Uterus (tissue), 4 donors: ENCODE measurements at places on chromosomes 3 and 15. TPM values are rescaled to one million over a fixed set of nuclear protein-coding genes. Genes with fewer than 3 reads are reported as not detected.
A peak's percentile ranks its signal among the peaks of the same experiment; 100 is the strongest.

DNA sequence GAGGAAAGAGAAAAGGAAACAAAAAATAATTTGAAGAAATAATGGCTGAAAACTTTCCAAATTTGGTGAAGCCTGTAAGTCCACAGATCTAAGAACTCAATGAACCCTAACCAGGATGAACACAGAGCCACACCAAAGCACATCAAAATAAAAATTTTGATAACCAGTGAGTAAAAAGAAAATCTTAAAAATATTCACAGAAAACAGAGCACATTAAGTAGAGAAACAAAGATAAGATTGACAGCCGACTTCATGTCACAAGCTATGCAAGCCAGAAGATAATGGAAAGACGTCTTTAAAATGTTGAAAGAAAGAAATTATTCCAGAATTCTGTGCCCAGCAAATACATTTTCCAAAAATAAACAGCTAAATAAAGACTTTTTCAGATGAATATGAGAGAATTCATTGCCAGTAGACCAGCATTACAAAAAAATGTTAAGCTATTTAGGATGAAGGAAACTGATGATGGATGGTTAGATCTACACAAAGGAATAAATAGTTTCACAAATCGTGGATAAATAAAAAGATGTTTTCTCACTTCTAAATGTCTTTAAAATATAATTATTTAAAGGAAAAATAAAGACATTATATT is 140.2 kb upstream of the SKOR1 start:
- no peak overlapping the region for H3K4me3 ChIP-seq
- no peaks in the 10 kb centered on the region for H3K27me3 ChIP-seq
- no peak for DNase-seq
- H3K36me3 ChIP-seq = no peaks in the 10 kb centered on the region
- no peak overlapping the region for H3K27ac ChIP-seq

DNA sequence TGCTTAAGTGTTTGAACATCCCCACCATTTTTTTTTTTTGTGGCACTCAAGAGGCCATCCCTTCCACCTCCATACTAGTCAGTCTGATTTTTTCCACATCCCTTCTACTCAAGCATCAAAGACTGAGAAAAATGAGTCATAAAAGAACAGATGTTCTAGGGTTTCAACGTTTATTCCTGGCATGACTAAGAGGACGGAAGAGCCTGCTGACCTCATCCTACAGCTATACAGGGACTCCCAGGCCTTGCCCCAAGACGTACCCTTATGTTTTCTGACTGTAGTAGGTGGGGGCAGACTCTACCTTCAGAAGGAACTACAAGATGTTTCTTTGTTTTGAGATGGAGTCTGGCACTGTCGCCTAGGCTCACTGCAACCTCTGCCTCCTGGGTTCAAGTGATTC is 3.3 kb upstream of the ITPKA start:
- H3K27ac ChIP-seq = no peak overlapping the region
- H3K27me3 ChIP-seq = no peaks in the 10 kb centered on the region
- H3K4me3 ChIP-seq = no peak overlapping the region
- no peaks in the 10 kb centered on the region for H3K36me3 ChIP-seq
- DNase-seq = no peak

The IGSF10 gene
- 14.9 TPM for total RNA-seq

The PPCDC gene
- 1.2 TPM for total RNA-seq

DNA sequence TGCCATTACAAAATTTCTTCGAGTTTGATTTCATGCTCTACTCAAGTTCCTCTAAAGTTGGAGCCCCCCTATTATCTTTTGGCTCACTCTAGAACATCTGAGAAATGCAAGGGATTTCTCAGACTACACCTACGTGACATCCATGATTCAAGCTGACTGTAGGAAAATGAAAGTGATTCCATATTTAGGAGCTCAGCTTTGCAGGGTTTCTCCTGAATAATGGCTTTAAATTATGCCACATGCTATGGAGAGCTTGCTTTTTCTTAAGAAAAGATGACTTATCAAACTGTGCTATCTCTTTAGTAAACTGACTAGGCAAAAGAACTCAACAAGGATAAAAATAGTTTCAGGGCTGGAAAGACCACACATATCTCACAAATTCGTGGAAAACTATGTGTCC is 292.1 kb downstream of the LSAMP start:
- H3K27ac ChIP-seq = no peak overlapping the region
- DNase-seq = no peak
- H3K27me3 ChIP-seq = no peaks in the 10 kb centered on the region
- H3K4me3 ChIP-seq = no peak overlapping the region

- no peak overlapping the region for H3K4me3 ChIP-seq
- no peaks in the 10 kb centered on the region for H3K36me3 ChIP-seq
- no peaks in the 10 kb centered on the region for H3K27me3 ChIP-seq
- no peaks in the 10 kb centered on the region for H3K4me1 ChIP-seq
Measured at GRCh38 chr3:94294806-94295205, 231.9 kb downstream of the NSUN3 start.

DNA sequence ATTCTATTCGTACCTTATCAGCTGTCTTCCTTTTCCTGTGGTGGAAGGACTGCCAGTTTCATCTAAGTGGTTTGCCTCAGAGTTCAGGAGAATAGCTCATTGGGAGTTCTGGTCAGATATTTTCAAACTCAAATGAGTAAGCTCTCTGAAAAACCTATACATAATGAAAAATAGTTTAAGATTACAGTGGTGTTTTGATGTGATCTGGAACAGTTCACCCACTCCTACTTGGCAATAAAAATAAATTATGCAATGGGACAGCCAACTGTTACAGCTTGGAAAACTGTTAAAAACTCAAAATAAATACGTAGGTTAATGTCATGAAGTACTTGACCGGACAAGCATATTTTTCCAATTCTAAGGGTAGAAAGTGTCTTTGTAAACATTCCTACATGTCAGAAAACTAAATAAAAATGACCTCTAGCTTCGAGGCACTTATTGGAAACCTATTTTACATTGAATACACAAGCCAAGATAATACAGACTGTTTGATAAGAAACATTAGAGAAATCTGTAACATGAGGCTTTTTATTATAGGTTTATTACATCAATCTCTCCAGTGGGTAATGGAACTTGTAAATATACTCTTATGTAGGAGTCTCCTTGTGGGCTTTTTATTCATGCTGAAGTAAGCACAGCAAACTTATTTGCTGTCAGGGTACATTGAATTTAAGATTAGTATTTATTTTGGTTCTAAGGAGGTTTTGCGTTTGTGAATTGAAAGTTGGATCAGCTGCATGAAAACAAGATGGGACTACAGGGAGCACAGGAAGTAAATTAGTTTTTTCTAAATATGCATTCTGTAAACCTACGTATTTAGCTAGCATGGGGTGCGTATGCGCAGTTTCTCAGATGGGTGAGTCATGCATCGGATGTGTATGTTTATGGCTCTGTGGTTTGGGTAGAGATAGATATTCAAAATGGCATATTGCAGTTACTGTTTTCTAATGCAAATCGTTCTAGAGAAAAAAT is 453.1 kb downstream of the IL5RA start:
- H3K4me3 ChIP-seq = no peak overlapping the region
- no peaks in the 10 kb centered on the region for H3K36me3 ChIP-seq
- no peaks in the 10 kb centered on the region for H3K4me1 ChIP-seq
- no peaks in the 10 kb centered on the region for H3K27me3 ChIP-seq
- no peak for DNase-seq

The ILDR1 gene
- total RNA-seq = 1.9 TPM

- peaks cover 4% of the 10 kb centered on the region for H3K4me1 ChIP-seq
- H3K27ac ChIP-seq = no peak overlapping the region
- no peak overlapping the region for H3K4me3 ChIP-seq
Measured at GRCh38 chr3:108180194-108180593, 42.0 kb downstream of the IFT57 start.

GRCh38 chr3:180478695-180479094 is 123.3 kb upstream of the TTC14 start:
- no peak overlapping the region for H3K4me3 ChIP-seq
- H3K36me3 ChIP-seq = no peaks in the 10 kb centered on the region
- no peak overlapping the region for H3K27ac ChIP-seq
- no peaks in the 10 kb centered on the region for H3K27me3 ChIP-seq
- no peak for DNase-seq
- H3K4me1 ChIP-seq = no peaks in the 10 kb centered on the region

The FILIP1L gene
- total RNA-seq = 74.5 TPM

DNA sequence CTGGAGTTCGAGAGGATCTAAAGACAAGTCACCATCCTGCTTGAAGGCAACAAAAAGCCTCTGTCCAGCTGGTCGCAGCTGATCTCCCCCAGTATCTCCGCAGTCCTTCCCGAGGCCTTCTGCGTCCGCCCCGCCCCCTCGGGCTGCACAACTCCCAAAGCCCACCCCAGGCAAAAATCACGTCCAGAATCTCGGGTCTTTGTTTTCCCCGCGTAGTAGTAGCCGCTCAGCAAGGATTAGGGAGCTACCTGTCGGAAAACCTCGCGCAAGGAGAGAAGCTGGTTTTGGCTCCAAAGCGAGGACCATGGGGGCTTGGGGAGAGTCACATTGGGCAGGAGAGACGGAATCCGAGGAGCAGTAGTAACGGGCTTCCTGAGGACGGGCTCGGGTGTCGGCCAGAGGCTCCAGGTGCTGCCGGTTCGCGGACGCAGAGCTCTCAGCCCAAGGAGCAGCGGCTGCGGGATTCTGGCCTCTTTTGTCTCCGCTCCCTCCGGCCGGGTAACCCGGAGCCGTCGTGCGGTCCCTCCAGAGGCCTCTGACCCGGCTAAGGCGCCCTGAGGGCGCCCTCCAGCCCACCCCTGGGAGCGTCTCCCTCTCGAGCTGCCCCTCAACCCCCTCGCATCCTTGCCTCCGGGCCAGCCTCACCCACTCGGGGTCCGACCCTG is 401 bp downstream of the ZSCAN29 start:
- peak overlapping the region; percentile 71 for H3K4me3 ChIP-seq
- DNase-seq = no peak

The SLC22A13 gene
- total RNA-seq = under 0.01 TPM

The FANCD2OS gene
- not detected for total RNA-seq

The CKMT1B gene
- not detected for total RNA-seq

DNA sequence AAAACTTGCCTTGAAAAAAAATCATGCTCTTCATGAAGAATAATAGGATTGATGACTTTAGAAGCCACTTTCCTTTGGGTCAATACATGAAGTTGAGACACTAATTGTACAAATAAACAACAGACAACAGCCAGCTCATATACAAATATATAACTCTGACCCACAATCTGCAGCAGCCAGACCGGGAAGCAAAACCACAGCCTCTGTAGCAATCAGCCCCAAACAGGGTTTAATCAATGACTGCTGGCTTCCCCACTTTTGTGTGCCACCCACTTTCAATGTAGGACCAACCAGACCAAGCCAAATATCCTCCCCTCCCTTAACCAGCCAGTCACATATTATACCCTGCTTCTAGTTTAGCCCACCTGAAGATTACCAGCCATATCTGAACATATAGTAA is 39.0 kb downstream of the IFT57 start:
- H3K27me3 ChIP-seq = no peaks in the 10 kb centered on the region
- H3K4me3 ChIP-seq = no peak overlapping the region
- peaks cover 4% of the 10 kb centered on the region for H3K4me1 ChIP-seq
- H3K27ac ChIP-seq = no peak overlapping the region

DNA sequence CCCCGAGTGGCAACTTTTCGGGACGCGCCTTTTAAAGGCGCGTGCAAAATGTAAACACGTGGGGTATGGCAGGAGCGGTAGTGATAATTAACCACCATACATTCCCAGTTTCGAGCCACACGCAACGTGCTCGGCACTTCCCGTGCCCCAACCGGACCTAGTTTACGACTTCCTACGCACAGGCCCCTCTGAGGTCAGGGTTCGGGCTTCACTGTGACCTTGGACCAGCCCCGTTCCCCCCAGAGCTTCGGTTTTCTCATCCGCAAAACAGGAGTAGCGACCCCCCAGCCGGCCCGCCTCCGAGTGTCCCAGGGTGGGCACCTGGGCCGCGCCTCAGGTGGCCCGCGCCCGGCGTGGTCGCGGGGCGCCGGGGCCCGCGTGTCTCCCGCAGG is 451 bp downstream of the CHCHD4 start:
- no peaks in the 10 kb centered on the region for H3K27me3 ChIP-seq
- DNase-seq = peak; percentile 65
- peak overlapping the region; percentile 84 for H3K4me3 ChIP-seq
- H3K36me3 ChIP-seq = no peaks in the 10 kb centered on the region
- H3K4me1 ChIP-seq = peaks cover 16% of the 10 kb centered on the region
- peak overlapping the region; percentile 95 for H3K27ac ChIP-seq

The ZNF609 gene
- 12.4 TPM for total RNA-seq

GRCh38 chr3:159499031-159499793 is 489.4 kb upstream of the IL12A start:
- no peak overlapping the region for H3K27ac ChIP-seq
- no peak for DNase-seq
- H3K4me3 ChIP-seq = no peak overlapping the region
- no peaks in the 10 kb centered on the region for H3K36me3 ChIP-seq
- no peaks in the 10 kb centered on the region for H3K27me3 ChIP-seq
- no peaks in the 10 kb centered on the region for H3K4me1 ChIP-seq

The TMEM158 gene
- 2.6 TPM for total RNA-seq
